ENCODE measurements at places on chromosomes 5 and 9.

- no peak for DNase-seq
Observed at GRCh38 chr5:149118463-149118862, 22.8 kb upstream of the ABLIM3 start.

DNA sequence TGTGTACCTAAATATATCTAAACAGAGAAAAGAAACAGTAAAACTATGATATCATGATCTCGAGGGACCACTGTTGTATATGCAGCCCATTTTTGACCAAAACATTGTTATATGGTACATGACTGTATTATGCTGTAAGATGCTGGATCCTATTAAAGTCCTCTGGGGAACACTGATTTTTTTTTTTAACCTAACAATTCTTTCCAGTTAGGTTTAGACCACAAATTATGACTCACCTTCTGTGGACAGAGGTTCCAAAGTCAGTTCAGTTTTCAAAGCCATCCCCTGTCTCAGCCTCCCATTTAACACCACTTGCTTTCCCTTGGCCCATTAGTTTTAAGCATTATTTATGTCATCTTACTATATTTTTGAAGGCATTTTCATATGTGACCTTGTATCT, 27.1 kb downstream of the TRMO start:
- peak; percentile 33 for DNase-seq

GRCh38 chr9:33795281-33795680, at the start of gene PRSS3:
TSS of gene PRSS3 (plus strand) at chr9:33795561. CDS start at chr9:33795574, 13 bp downstream.
- no peak for DNase-seq

DNA sequence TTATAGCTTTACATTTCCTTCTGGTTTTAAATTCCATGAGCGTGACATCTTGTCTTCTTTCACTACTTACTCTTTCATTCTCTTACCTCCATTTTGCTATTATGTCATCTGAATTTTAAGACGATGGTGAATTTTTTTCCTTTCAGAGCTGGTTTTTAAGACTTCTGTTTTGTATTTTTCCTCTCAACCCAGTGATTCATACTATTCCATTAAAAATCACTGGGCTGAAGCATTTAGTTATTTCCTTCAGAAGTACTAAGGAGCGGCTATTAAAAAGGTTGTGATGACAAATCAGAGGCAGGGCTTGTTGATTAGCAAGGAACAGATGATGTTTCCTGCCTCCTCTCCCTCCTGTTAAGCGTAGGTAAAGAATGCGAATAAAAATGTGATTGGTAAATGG, 16.5 kb downstream of the AGXT2 start:
- peak; percentile 69 for DNase-seq

DNA sequence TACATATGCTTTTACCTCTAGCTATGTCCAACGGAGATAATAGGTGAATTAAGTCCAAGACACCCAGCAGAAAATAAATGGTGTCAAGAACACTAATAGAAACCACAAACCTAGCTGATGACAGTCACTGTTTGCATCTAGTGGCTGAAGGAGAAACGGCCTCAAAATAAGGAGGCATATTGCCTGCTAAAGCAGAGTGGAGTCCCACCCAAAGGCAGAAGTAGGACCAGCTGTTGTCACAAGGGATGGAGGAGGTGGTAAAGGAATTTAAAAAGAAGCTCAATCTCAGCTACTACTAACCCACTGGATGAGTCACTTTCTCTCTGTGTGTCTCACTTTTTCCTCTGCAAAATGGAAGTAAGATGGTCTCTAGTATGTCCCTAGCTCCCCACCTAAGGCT, 224.3 kb downstream of the GRIA1 start:
- peak; percentile 63 for DNase-seq

- no peak for DNase-seq
Observed at GRCh38 chr5:56769875-56770604, 45.3 kb upstream of the MAP3K1 start.

DNA sequence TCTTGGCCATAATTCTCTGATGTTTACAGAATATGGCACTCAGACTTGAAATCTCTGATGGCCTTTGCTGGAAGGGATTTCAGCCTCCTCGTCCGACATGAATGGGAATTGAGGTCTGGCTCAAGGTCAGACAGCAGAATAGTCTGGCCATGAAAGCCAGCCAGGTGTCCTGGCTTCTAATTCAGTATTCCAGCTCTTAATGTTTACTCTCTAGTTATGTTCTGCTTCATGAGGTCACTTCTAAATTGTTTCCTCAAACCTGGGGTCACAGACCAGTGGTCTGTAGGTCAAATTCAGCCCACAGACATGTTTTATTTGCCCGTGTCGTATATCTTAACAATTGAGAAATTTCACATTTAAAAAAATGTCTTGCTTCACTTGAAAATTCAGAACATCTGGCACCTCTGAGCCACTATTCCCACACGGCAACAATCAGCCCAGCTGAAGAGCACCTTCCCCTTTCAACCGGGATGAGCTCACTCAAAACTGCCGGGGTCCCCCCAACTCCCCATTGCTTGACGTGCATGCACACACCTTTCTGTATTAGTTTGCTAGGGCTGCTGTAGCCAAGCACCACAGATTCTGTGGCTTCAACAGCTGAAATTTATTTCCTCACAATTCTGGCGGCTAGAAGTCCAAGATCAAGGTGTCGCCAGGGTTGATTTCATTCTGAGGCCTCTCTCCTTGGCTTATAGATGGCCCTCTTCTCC, 243.5 kb downstream of the ENC1 start:
- no peak for DNase-seq

- no peak for DNase-seq
Observed at GRCh38 chr5:163410505-163410904, 26.9 kb upstream of the CCNG1 start.

DNA sequence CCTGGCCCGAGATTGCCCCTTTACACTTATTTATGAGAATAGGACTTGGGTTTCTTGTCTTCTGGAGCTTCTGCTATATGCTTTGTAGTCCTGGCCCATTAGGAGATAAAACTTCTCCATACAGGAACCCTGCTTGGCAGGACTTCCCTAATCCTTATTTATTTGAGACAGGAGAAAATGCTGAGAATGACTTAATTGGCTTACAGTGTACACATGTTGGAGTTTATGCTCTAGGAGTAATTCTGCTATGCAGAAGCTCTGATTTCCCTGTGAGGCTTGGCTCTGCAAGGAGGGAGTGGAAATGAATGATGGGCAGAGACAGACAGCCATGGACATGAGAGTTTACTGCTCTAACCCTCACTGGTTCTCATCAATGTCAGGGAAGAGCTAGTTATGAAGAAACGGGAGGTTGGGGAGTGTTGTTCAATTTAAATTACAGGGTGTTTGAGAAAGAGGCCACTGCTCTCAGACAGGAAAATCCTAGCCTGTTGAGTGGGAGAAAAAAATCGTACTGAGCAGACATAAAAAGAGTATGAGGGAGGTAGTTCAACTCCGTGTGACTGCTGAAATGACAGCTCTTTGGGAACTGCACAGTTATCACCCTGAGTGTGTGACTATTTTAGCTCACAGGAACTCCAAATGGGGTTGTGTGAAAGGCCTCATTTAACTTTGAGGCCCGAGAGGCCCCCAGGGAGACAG, 37.5 kb downstream of the ACTBL2 start:
- peak; percentile 33 for DNase-seq

- DNase-seq: peak; percentile 61
Observed at GRCh38 chr5:61167382-61167781, 5.1 kb upstream of the SMIM15 start.

- peak; percentile 82 for DNase-seq
Observed at GRCh38 chr5:95725937-95726810, 5.0 kb upstream of the RHOBTB3 start.

DNA sequence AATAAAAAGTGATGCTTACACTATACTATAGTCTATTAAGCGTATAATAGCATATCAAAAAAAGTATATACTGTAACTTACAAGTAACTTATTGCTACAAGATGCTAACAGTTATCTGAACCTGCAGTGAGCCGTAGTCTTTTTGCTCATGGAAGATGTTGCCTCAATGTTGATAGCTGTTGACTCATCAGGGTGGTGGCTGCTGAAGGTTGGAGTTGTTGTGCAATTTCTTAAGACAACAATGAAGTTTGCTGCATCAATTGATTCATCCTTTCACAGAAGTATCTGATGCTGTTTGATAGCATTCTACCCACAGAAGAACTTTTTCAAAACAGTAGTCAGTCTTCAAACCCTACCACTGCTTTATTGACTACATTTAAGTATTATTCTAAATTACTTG, 7.8 kb upstream of the C9orf40 start:
- DNase-seq: peak; percentile 44

Measured in fibroblast of skin of abdomen (primary cell).